Activated naive CD4-positive, alpha-beta T cell treated with anti-CD3 and anti-CD28 coated beads, Interleukin-2, amount 50 U/mL, for 72 hours (primary cell): ENCODE measurements at places on chromosomes 6 and 20.

GRCh38 chr6:147043994-147044477 is 160.2 kb upstream of the STXBP5 start:
- DNase-seq = no peak

GRCh38 chr6:109515781-109516409 is 32.9 kb upstream of the ZBTB24 start:
- no peak for DNase-seq

GRCh38 chr6:149567194-149567586 is 1.0 kb downstream of the GINM1 start:
- no peak for DNase-seq

GRCh38 chr20:7926767-7927166 is 13.5 kb downstream of the HAO1 start:
- no peak for DNase-seq

DNA sequence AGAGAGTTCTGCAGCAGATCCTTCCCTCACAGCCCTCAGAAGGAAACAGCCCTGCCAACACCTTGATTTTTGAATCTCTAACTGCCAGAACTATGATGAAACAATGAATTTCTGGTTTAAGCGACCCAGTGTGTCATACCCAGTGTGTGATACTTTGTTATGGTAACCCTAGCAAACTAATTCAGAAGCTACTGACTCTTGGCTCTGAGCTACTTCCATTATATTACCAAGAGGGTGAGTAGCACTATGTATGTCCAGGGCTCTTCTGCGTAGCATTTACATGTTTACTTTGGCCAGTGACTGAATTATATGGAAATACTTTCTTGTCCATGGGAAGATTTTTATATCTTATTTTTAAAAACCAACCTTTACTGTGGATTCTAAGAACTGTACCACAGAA is 16.7 kb downstream of the ANKRD66 start:
- no peak for DNase-seq

DNA sequence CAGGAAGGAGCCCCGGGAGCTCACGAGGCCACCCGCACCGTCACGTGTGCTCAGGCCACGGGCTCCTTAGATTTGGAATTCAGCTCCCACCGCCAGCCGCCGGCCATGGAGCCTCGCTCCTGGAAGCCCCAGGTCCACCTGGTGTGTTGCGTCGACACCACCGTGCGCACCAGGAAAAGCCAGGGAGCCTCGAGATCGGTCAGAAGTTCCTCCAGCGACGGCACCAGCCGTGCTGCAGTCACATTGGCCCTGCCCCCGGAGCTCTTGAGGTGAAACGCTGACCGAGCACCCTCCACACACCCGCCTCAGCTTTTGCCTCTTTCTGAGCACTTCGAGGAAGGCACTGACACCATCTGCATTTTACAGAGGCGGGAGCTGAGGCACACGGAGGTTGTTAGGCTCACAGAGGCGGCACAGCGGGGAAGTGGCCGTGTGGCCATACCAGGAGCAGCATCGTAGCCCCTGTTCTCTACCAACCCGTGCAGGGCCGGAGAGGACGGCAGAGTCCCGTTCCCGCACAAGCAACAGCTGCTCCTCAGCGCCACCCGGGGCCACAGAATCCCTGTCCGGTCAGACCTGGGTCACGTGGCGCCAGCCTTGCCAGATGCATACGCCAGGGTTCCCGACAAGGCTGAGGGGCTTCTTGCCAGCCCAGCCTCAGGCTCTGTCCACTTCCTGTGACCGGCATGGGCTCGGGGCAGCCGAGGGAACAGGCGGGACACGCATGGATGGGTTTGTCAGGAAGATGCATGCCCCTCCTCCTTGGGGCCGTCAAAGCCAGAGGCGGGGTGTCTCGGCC is 7.6 kb downstream of the NKAIN4 start:
- no peak for DNase-seq

- no peak for DNase-seq
These were observed 30.5 kb downstream of the QRSL1 start for GRCh38 chr6:106659859-106660258.

DNA sequence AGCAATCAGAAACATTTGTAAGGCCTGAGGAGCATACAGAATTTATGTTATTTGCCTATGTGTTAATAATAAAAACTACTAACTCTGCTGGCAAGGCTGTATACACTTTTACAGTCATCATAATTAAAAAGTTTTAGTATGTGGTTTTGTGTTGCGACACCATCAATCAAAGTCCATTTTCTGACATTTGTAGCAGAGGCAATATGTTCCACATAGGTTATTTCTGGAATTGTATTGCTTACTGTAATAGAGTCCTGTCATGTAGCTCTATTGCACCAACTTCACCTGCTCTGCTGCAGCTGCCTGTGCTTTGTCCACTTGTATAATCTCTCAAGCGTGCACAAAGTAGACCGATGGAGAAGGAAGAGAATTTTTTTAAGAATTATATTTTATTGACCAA is 501.8 kb downstream of the HACE1 start:
- DNase-seq = no peak

DNA sequence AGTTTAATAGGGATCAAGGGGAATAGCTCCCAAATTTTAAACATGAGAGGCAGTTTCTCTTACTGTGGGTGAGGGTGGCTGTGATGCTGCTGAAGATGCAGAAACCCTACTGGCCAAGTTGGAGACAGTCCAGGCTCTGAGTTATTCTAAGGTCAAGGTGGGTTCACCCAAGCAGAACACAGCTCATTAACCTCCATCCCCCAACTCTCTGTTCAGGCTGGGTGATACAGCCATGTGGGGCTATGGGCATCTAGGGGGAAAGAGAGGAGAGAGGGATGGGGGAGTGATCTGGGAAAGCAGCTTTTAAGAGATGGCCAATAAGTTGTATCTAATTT is 18.9 kb upstream of the TRAM2 start:
- no peak for DNase-seq

DNA sequence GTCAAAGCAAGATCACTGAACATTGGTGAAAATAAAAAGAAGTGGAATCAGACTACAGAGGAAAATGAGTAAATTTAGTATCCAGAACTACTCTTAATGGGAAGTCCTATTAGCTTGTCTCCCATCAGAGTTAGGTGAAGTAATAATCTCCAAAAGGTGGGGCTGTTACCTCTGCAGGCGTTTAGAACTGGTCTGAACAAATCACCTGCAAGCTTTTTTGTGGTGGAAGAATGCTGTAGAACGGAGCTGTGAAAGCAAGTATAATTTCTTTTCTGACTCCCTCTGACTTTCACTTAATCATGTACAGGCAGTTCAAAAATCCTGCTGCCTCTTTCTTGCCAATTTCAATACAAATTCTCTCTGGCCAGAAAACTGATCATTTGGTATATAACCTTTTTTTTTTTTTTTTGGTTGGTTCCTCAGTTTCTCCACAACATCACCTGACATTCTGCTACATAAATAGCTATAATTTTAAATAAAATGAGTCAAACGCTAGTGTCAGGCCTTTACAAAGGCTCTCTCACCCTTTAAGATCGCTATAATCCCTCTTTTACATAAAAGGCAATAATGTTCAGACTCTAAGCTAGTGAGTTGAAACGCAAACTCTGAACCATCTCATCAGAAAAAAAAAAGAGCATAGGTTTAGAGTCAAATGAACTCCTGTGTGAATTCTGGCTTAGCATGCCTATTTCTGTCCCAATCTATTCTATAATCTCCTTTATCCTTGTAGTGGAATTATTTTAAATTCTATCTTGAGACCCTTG is 38.8 kb downstream of the CITED2 start:
- DNase-seq = no peak

DNA sequence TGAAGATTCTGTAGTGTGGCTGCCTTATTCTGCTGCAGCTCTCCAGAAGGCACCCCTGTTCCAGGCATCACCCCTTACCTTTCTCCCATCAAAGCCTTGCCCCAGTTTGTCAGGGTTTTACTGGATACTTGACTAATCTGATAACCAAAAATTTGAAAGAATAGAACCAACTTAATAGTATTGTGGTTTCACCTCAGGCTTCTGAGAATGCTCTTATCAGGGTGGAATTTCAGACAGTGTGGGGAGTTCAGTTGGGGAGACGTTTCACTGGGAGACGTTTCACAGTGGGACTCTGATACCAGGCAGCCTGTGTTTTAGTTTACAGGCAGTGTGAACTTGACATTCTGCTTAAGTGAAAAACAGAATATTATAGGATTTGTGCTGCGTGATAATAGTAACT is 50.5 kb downstream of the SCAND1 start:
- no peak for DNase-seq

GRCh38 chr6:163525926-163526325 is 111.4 kb downstream of the QKI start:
- no peak for DNase-seq

DNA sequence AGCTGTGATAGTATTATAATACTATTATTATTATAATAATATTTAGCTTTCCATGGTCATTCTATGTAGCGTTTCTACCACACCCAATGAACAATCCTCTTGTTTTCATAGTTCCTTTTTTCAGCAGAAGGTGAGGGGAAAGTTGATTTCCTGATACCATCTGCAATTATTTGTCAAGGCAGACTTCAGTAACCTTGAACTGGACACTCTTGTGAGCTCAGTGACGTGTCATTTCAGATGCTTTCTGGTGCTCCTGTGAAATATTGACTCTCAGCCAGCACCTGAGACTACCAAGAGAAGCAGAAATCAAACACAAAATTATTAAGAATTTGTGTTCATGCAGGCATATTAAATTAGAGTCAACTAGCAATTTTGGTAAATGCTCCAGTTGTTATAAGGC is 46.0 kb upstream of the PROKR2 start:
- DNase-seq = no peak

- DNase-seq = no peak
These were observed 182.6 kb upstream of the JAG1 start for GRCh38 chr20:10856237-10857015.

DNA sequence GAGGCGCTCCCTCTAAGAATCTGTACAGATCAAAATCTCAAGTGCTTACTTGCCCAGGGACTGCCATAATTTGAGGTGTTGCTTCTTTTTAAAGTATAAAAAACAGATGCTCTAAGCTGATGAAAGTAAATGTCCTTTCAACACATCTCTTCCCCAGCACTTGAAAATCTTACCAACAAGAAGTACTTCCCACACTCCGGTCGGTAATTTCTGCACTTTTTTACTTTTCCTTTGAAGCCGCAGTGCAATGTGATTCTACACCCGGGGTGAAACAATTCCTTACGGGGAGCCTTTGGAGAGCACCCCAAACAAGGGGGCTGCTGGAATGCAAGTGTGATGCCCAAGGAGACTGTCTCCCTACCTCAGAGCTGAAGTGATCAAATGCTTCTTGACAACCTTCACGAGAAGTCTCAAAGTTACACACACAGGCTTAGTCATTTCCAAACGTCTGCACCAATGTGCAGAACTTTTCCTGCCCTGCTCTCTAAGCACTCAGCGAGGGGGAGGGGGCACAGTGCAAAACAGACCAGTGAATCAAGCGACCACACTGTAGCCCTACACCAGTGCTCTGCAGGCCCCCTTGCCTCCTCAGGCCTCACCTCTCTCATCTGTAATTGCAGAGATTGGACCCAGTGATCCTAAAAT is 56.7 kb downstream of the ATXN1 start:
- no peak for DNase-seq

DNA sequence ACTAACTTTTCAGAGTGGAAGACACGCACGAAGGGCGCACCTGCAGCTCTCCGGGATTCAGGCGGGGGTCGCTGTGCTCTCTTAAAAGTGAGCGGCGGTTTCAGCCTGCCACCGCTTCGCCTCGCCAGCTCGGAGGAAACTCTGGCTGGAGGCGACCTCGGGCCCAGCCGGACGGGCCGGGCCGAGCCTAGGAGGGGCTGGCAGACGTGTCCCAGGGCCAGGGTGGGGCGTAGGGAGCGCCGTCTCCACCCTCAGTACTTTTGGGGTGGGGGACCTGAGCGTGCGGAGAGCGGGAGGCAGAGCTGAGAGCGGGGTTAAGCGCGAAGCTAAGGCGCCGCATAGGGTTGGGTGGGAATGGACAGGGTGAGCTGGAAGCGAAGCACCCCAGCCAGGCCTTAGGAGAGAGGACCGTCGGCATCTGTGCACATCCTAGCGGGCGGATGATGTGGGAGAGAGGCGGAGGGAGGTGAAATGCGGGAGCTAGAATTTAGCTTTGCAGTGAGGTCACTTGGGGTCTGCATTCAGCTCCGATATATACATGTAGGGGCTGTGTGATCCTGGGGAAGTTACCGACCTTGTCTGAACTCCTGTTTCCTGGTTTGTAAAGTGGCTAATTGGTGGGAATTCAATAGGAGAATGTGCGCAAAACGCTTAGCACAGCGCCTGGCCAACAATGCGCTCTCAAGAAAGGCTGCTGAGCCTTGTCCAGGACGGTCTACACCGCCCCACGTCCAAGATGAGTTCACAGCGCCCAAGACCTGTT is 6.5 kb upstream of the TFAP2A start:
- DNase-seq = no peak

- no peak for DNase-seq
These were observed 31.8 kb downstream of the SNRNP48 start for GRCh38 chr6:7621761-7622160.

DNA sequence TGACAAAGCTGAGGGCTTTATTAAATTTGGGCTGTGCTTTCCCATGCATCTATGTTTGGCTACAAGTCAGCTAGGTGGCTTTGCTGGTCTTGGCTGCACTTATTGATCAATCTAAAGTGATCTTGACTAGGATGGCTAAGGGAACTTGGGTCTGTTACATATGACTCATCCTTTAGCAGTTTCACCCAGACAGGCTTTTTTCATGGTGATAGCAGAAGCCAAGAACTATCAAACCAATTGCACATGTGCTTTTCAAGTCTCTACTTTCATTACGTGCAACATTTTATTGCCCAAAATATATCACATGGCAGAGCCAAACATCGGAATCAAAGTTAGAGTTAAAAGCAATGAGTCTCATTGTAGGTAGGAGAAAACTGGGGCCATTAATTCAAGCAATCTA is 626.3 kb downstream of the TENT5A start:
- no peak for DNase-seq

GRCh38 chr6:159529934-159530333 is 163.1 kb downstream of the SOD2 start:
- DNase-seq = no peak

GRCh38 chr20:8209061-8209460 is 77.0 kb downstream of the PLCB1 start:
- DNase-seq = no peak

- DNase-seq = no peak
These were observed 29.0 kb downstream of the MAP3K5 start for GRCh38 chr6:136763255-136763654.

DNA sequence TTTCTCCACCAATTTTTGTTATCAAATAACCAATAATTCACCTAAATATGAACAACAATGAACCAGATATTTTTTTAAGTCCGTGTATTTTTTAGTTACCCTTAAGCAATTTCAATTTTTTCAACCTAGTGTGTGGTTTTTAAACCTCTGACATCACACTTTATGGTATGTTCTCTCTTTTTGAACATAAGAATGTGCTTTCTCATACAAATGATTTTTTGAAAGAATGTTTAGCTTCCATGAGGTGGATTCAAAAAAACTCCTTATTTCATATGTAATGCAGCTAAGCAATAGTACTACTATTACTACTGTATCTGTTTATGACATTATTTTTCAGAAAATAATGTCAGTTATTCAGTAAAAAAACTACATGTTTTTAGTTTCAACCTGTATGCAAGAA is 19.4 kb upstream of the MEI4 start:
- DNase-seq = no peak

DNA sequence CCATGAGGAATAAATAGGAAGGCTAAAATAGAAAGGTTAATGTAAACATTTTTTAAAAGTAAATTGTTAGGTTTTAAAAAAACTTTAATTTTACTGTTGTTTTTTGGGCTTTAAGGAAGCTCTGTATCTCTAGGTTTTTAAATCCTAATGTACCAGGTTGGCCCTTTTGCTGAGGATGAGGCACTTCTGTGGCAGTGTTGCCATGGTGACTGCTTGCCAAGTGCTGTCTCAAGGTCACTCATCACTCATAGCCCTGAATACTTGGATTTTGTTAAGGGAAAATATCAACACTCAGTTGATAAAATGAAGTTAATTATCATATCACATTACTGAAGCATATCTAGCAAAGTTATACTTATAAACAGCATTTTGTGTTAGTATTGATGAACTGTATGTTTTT is 50.2 kb downstream of the NCOA3 start:
- DNase-seq = no peak
